NCI-H2029 (cell line): ENCODE measurements at places on chromosomes 6 and 20.

DNA sequence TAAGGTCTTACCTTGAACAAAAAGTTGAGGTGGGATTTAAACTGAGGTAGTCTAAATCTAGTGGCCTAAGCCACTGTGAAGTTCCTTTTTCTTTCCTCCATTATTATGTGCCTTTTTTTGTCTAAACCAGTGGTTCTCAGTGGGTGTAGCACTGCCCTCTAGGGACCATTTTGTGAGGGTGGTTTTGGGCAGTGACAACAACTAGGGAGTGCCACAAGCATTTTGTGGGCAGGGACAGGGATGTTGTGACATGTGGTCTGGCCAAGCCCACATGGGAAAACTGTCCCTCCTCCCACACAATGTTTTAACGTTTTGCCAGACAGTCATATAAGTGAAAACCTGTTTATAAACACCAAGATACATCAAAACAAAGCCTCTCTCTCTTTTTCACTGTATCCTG is 899.4 kb upstream of the FLRT3 start:
- DNase-seq = peak; percentile 16

- no peak for DNase-seq
Measured at GRCh38 chr6:79034865-79035264, 43.2 kb downstream of the PHIP start.

GRCh38 chr6:3228046-3228671 is 706 bp upstream of the TUBB2B start:
- peak; percentile 92 for DNase-seq

DNA sequence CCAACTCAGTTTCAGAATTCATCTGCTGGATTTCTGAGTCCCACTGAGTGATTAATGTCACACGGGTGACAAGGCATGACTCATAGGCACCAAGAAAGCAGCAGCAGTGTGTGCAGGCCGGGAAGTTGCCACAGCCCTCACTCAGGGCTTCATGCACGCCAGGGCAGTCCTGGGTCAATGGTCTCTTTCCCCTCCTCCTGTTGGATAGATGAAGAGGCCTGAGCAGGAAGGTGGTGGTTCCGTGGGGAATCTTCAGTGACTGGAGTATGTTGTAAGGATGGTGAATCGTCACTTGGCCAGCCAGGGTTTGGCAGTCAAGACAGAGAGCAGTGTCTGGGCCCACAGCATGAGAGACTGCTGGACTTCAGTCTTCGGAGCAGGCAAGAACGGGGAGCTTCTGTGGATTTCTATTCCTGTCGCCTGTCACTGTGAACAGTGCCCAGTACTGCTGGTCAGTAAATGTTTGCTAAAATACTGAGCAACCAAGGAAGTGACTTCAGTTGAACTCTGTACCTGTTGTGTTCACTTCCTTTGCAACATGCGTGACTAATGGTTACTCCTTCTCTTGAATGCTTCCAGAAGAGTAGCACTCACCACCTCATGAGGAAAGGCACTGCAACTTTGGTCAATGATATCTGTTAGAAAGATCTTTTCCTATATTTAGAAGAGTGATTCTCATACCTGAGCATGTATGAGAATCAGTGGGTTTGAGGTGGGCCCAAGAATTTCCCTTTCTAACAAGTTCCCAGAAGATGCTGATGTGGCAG is 62.0 kb upstream of the CD93 start:
- no peak for DNase-seq

DNA sequence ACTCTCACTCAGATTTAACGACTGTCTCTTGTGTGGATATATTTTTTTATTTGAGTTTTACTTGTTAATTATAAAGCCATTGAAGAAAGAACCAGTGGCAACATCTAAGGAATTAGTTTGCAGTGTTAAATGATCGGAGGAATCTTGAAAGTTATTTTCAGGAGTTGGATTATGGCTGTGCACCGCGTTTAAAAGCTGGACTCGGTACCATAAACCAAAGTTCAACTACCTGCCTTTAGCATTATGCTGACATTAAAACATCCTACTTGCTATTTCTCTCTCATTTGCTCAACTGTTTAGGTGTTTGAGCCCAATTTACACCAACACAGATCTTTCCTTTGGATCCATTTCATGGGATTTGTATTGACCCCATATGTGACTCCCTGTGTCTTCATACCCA is 289.4 kb upstream of the SASH1 start:
- no peak for DNase-seq

DNA sequence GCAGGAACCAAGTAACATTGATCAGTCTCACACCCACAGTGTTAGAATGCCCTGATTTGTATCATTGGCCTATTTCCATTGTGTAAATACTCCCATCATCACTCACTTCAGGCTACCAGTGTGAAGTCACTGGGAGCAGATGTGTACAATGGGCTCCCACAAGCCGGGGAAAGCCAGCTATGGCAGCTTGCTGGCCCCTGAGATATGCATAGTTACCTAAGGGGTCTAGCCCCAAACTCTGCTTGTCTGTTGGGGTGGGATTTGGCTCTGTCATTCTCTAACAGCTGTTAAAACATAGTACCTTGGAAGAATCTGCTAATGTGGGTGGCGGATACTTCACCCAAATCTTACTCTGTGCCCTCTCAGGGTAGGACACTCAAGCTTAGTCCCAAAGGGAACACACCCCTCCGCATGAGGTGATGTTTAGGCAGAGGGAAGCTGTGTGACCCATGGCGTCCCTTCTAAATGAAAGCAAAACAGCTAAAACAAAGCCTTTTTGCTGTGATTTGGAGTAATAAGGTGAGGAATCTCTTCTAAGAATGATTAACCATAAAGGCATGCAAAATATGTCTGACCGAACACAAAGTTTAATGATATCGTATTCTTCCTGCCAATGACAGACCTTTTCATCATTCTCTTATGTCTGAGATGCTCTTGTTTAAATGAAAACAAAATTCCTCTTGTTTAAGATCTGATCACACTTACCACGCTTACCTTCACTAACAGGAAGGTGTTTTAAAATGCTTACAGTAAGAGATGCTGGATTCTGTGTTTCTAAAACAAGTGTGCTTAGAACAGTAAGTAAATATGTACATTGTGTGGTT is 45.9 kb upstream of the PXDC1 start:
- peak; percentile 49 for DNase-seq

- DNase-seq = no peak
Measured at GRCh38 chr6:35082046-35082732, 59.0 kb downstream of the TCP11 start.

DNA sequence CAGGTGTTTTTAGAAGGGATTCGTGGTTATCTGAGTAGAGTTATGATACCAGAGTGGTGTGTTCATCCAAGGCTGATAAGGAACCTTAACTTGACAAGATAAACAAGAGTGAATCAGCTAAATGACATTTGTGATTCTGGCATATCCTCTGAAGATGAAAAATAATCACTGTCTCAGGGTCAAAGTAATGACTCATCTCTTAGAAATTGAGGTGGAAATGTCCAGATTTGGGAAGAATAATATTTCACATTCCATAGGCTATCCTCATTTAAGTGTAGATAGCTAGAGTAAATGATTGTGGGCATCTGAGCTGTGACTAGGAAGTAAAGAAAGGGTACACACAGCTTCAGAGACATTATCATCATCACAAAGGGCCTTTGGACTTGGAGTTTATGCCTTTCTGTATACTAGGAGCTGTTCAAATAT is 255.7 kb downstream of the GJA1 start:
- DNase-seq = no peak

DNA sequence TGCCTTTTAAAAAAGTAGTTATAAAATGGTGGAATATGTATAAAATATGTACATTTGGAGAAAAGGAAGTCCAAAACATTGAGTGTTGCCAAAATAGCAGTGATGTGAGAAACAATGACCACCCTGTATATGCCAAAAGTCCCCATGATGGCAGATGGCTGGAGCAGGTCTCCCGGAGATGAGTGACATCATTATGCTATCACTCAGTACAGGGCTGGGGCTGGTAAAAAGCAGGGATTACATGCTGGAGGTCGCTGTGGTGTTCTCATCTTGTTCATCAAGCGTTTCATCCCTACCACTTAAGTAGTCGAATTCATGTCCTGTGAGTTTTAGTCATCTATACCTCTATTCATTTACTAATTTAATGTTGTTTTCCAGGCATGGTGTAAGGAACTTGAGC is 315.3 kb upstream of the SLC35B3 start:
- DNase-seq = no peak

DNA sequence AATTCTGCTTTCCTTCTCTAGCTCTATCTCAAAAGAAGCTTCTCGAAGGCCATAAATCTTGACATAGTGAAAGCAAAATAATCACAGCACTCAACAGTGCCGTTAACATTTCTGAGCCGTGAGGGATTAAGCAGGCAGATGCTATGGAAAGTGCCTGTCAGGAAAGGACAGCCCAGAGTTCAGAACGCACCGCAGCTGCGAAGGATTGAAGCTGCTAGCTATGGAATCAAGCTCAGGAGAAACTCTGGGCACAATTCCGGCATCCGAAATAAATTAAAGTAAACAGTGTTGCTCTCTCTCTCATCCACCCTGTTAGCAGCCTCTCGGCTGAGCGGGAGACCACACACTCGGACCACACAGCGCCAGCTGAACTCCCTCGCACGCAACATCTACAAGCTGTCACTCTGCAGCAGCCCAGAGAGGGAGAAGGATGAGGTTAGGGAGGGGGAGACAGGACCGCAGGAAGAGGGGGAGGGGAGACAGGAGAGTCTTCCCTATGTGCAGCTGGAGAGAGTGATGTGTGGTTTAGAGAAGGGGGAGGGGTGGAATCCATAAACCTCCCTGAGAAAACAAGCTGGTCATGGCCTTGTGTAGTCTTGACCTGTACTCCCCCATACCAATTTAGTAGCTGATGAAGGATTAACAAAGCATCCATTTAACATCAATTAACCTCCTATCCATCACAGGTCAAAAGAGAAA is 9.0 kb downstream of the EXOC2 start:
- DNase-seq = peak; percentile 41

GRCh38 chr6:107292715-107293271 is 166.6 kb downstream of the PDSS2 start:
- DNase-seq = no peak

DNA sequence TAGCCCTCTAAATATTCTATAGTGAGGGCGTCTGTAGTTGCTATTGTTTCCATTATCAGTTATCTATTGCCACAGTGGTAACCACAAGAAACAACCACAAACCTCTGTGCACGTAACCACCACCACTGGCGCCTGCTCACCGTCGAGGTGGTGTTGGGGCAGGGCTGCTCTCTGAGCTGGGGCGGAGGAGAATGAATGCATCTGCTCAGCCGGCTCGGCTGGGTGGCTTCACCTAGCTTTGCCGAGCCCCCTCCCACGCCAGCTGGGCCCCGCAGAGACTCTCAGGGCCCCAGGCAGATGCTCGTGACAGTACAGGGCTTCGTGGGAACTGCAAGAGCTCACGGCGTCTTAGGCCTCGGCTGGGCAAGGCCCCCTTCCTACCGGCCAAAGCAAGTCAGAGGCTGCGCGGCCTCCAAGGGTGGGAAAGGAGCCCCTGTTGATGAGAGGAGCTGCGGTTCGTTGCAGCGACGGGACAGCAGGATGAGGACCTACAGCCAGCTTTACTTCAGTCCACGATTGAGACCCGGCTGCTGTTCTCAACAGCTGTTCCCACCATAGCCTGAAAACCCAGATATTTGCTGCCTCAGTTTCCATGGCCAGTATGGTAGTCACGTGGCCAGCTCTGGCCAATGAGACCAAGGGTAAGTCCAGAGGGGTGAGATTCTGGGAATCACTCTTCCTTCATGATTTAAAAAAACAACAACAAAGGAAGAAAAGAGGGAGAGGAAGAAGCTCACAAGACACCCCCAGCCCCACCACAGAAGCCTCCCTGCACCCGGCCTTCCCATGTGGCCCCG is 120.2 kb upstream of the AFDN start:
- no peak for DNase-seq

GRCh38 chr6:57265755-57266221 is 43.7 kb upstream of the RAB23 start:
- no peak for DNase-seq

GRCh38 chr6:137353842-137354397 is 134.7 kb upstream of the IFNGR1 start:
- DNase-seq = no peak

DNA sequence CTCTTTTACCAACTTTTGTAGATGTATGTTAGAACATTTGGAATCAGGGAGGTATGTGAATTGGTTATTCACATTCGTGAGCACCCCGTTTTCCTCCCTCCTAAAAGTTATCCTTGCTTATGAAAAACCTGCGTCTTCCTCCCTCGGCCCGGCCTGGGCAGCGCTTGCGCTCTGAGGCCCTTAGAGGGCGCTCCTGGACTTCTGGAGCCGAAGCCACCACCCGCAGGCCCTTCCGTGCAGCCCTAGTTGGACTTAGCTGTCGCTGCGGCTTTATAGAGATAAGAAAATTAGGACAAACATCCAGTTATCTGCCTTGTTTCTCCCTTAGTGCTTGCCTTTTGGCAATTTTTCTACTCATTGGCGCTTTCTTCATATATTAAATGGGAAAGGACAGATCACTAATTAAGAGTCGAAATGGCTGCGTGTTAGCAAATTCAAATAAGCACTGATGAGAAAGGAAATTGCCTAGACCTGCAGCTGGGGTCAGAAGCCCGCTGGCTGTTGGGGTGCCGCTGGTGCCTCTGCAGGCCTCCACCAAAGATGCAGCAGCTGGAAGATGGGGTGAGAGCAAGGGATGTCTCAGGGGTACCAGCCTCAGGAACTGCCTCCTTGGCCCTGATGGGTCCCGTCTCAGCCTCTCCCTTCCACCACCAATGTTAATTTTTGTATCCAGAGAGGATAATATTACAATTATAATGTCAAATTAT is 5.2 kb downstream of the FNDC1 start:
- peak; percentile 35 for DNase-seq

DNA sequence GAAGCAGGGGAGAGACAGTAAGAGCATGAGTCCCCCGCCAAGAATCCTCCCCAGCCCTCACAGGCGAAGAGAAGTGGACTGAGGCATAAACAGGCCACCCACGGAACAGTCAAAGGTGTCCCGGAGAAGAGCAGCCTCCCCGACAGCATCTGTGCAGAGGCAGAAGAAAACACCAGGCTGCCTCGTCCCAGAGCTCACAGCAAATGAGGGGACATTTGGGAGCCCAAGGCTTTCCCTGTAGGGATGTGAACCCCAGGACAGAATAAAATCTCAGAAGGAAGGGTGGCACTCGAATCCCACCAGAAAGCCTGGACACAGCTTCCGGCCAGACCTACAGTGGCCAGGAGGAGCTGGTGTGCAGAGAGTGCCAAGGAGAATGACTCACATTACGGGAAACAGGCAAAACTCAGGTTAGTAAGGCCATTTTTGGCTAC is 90.4 kb downstream of the DLL1 start:
- DNase-seq = no peak

- no peak for DNase-seq
Measured at GRCh38 chr6:135267085-135267484, 86.0 kb downstream of the MYB start.

- DNase-seq = no peak
Measured at GRCh38 chr6:170524172-170524502, 29.0 kb downstream of the PSMB1 start.

DNA sequence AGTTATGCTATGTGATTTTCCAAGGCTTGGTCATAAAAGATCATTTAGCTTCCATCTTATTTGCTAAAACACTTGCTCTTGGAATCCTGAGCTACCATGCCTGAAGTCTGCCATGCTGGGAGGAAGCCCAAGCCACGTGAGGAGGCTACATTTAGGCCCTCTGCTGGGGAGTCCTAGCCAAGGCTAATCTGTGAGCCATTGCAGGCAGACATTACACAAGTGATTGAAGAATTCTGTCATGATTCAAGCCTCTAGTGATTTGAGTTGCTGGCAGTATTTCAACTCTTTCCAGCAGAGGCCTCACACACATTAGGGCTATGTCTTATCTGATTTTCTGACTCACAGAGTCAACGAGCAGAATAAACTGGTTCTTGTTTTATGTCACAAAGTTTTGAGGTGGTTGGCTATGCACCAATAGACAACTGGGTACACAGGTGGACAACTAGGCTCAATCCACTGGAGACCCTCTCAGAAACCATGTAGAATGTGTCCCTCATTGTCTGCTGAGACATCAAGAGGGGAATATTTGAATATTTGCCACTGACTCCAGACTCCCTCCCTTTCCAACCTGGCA is 227.2 kb upstream of the SULF2 start:
- no peak for DNase-seq
